ENCODE measurements at places on chromosomes 3 and 15.

GRCh38 chr3:46356276-46356675, 2.4 kb downstream of the CCR2 start:
- DNase-seq = no peak

GRCh38 chr15:29690765-29691475, 131.3 kb downstream of the TJP1 start:
- DNase-seq = no peak

DNA sequence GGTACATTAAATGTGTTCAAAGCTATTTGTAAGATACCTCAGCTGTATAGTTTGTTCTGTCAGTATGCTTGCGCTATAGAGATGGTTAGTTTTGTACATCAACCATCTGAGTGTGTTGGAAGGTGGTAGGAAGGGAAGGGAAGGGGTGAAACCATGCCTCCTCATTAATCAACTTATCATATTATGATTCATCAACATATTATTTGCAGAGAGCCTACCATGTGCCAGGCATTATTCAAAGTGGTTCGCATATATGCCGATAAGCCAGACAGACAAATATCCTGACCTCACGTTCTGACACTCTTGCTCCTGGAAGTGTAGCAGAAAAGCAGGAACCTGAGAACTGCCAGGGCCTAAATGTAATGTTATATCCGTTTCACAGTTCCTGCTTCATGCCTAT, 248.1 kb upstream of the NR2E3 start:
- no peak for DNase-seq

DNA sequence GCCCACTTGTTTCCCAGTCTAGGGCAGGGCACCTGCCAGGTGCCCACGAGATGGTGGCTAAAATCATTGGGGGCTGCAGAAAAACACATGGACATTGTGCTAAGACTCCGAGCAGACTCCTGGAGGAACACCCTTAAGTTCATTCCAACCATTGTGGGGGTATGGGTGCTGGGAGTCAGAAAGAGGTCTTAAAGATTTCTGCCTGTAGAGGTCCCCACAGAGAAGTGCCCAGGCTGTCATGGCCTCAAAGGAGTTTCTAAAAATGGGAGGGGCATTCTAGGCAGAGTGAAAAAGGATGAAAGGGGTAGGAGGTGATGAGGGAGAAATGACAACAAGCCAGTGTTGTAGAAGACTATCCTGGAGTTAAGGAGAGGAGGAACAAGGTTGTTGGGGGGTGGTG, 17.1 kb downstream of the RBP1 start:
- DNase-seq = no peak

- DNase-seq = no peak
Measured at GRCh38 chr3:155745795-155746550, 1.1 kb upstream of the PLCH1 start.

GRCh38 chr15:52615302-52615701, 46.5 kb upstream of the ARPP19 start:
- DNase-seq = no peak

DNA sequence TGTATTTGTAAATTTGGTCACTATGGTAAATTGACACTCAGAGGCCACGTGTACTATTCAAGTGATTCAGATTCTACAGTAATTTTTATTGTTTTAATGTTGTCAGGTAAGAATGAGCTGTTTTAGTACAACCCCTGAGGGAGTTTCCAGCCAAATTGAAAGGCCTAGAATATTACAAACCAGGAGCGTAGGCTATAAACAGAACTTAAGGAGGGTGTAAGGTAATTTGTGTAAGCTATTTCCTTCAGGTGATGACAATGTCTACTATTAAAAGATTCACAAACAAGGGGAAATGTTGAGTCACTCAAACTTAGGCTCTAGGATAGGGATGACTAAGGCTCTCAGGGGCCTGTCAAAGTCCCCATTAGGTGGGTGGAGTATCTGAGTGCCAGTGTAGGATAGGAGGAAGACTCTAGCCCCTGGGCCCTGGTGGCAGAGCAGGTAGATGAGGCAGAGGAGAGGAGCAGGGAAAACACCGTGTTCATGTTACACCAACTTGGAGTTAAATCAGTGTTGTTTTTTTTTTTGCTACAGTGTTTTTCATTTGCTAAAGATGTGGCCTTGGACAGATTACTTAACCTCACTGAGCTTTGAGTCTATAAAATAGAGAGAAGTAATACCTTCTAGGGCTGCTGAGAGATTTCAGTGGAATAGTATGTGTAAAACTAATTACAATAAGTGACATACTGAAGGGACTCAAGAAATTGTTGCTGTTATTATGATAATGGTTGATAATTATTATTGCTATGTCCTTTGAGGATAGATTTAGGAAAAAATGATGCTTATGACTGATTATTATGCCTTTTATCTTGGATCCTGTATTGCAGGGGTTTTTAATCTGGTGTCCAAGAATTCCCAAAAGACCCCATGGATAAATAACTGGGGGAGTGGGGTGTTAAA, 10.3 kb downstream of the TM4SF1 start:
- DNase-seq = no peak
